ENCODE measurements at places on chromosomes 6 and 20.

DNA sequence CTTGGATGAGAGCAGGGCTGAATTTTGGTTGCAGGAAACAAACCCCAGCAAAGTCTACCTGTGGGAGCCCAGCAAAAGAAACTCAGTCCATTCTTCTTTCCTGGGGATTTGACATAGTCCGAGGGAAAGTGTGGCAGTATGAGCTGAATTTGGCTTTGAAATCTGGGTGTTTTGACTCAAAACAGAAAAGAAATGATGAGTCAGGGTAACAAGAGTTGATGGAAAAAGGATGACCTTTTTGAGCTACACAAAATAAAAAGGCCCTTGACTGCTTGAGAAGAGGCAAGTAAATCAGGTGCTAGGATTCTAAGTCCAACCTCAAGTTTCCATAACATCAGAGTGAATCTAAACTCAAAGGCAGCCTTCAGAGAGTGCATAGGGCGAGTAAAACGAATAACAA, 163.3 kb upstream of the BMP2 start:
- DNase-seq = no peak

DNA sequence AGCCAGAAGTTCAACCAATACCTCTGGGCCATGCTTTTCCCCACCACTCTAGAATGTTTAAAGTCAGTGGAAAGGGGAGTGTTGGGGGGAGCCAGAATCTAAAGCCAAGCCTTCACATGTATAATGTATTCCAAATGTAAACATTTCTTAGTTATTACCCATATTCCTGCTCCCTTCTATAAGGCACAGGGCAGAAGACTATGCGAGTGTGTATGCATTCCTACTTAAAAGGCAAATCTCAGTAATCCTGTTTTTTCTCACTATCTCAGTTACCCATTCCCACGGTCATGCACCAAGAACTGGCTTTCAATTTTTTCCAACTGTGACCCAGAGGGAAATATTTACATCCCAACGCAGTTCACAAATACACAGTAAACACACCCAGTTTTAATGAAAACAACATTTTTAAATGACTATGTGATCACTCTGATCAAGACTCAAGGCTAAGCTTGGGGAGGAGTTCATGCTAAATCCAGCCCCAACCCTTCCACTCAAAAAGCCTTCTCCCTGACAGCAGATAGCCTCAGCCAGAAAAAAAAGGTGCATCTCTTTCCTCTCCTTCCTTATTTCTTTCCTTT, 57.5 kb downstream of the EPB41L2 start:
- no peak for DNase-seq

- DNase-seq = no peak
Observed at GRCh38 chr20:17893445-17893844, 75.1 kb downstream of the SNX5 start.

- DNase-seq = no peak
Observed at GRCh38 chr20:63279931-63280330, 7.3 kb downstream of the ARFGAP1 start.

DNA sequence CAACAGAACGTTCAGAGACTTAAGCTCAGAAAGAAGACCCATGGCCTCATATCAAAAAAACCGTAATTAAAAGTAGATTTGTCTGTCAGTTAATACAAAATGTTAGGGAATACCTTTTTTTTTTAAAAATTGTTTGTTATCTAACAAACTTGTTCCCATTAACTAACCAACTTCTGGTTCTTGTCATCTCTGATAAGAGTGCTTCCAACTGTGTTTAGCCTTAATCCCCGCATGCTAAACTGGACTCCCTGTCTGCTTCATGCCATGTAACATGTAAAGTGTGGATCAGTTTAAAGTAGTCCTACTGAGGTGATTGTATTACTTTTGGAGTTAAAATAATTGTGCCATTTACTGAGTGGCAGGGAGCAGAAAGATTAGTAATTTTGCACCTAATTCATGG, 6.3 kb downstream of the JARID2 start:
- no peak for DNase-seq

GRCh38 chr20:23587631-23588030, 18.1 kb downstream of the CST9 start:
- no peak for DNase-seq

DNA sequence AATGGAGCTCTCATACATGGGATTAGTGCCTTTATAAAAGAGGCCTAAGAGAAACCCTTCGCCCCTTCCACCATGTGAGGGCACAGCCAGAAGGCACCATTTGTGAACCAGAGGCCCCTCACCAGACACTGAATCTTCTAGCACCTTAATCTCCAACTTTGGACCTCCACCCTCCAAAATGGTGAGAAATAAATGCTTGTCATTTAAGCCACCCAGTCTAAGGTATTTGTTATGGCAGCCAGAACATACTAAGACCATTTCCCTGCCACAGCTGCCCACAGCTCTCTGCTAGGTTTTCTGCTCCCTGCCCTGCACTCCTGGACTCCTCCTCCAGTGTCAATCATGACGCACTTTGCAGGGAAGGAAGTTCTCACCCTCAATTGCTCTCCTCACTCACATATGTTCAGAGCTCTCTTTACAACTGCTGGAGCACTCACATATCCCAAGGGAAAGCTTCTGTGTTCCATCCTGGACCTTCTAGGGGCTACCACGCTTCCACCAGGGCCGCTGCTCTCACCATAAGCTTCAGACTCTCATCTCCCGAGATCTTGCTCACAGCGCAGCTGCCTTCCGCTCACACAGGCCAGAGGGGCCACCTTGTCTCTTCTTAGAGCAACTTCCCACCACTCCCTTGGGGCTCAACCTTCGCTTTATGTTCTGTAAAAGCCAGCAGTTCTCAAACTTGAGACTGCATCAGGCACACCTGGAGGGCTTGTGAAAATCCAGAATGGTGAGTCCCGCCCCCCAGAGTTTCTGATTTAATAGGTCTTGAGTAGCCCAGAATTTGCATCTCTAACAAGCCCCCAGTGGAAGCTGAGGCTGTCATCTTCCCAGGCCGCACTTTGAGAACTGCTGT, 1.6 kb upstream of the LY86 start:
- no peak for DNase-seq

GRCh38 chr6:83294676-83295075, 101.5 kb downstream of the RWDD2A start:
- DNase-seq = no peak

- no peak for DNase-seq
Observed at GRCh38 chr6:170296746-170297575, 6.1 kb upstream of the DLL1 start.

DNA sequence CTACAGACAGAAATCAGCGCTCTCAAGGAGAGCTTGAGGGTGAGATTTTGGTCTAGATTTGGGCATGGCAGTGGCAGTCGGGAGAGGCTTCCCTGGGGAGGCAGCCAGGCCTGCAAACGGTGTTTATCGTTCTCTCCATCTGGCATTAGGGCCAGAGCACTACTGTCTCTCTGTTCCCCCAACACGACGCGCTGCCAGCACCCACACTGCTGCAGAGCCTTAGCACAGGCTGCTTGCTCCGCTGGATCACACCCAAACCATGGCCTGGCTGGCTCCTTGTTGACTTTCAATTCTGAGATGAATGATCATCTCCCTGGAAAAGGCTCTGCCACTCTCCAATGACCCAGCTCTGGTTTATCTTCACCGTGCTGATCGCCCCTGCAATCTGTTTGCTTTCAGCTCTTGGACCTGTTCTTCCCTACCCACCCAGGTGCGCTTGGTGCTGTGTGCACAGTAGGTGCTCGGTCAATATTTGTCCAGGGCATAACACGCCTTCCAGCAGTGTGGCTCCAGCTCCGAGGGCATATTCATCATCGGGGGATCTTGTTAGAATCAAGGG, 106.1 kb downstream of the TFAP2C start:
- no peak for DNase-seq

DNA sequence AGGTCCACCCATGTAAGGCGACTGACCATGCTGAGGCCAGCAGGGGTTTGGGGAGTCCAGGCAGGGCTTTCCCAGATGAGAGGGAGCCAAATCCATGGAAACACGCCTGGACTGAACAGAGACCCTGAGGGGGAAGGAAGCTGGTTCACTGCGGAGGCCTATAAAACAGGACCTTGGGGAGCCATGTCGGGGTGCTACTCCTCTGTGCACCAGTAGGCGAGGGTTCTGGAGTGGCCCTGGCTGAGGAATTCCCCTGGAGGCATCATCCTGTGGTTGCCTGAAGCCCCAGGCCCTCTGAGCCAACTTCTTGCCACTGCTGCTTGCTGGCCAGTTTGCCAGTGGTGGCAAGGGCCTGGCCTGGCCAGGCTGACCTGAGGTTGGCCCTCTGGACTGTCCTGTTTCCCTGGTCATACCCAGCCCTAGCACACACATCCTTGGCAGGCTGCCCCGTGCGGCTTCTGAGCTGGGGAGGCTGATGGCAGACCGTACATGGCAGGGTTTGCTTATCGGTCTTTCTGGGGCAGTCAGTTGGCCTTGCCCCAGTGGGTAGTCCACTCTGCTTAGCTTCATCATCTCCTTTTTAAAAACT, 2.2 kb upstream of the LRRN4 start:
- no peak for DNase-seq

DNA sequence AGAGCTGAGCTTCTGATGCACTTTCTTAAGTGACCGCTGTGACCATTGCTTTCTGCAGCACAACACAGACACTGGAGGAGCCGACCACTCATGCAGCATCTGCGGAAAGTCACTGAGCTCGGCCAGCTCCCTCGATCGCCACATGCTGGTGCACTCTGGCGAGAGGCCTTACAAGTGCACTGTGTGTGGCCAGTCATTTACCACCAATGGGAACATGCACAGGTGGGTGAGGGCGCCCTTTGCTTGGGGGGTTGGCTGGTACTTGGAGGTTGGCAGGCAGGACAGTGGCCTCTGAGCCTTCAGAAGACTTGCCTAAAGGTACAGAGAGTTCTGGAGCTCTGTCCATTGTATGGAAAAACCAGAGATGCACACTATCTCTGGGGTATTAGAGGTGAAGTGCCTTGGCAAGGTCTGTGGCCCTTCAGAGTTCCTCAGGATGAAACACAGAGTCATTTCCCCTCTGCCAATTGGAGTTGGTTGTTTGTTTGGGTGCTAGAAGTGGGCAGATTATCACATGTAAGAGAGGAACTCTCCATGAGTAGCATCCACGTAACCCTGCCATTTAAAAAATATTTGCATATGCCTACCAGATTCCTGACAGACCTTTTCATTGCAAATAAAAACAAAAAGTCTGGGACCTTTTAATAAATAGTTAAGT, 81.5 kb downstream of the RREB1 start:
- no peak for DNase-seq

DNA sequence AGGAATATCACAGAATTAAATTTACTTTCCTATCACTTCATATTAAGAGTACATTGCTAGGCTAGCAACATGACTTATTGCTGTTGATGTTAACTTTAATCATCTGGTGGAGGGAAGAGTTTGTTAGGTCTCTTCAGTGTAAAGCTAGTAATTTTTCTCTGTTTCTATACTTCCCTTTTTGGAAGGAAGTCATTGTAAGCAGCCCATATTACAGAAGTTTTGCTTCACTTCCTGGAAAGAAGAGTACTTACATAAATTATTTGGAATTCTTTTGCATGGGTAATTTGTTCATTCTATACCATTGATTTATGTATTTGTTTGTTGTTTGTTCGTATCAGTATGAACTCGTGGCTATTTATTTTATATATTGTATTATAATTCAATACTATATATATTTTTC, 405.2 kb downstream of the RFPL4B start:
- DNase-seq = no peak

- DNase-seq = no peak
Observed at GRCh38 chr6:76861403-76861802, 601.9 kb downstream of the HTR1B start.

- no peak for DNase-seq
Observed at GRCh38 chr20:25299806-25300205, 51.9 kb downstream of the PYGB start.

DNA sequence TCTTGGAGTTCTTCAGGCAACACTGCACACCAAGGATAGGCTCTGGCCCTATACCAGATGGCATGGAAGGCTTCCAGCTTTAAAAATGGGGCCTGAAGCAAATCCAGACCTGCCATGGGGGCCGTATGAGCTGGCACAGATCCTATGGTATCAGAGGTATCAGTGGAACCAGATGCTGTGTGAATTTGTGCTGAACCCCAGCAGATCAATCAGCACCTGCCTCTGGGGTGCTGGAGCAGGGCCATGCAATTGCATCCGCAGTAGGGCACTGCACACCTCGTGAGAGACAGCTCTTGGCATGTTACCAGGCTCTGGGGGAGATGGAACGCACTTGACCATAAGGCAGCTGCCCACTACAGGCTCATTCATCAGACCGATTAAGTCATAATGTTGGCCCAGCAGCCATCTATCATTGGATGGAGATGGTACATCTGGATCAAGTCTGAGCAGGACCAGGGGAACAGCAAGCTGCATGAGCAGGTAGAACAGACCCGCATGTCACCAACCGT, 221.5 kb downstream of the MYLK4 start:
- no peak for DNase-seq

GRCh38 chr20:22814471-22815205, 220.5 kb upstream of the SSTR4 start:
- no peak for DNase-seq

- no peak for DNase-seq
Observed at GRCh38 chr6:165321555-165322145, 12.2 kb upstream of the C6orf118 start.

DNA sequence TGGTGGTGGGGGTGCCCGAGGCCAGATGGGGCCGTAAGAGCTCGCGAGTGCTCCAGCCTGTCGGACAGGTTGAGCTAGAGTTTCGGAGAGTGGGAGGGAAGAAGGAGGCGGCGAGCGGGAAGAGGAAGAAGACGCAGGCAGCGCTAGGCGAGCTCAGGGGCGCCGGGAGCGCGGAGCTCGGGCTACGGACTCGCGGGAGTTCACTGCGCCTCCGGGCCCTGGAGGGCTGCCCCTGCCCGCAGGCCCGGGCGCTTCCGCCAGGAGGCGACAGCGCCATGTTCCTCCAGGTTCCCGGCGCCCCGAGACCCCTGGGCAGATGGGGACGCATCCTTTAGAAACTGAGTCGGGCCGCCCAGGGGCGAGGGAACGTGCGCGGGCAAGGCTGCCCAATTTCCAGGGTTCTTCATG, 984 bp downstream of the TFAP2C start:
- peak; percentile 39 for DNase-seq

- DNase-seq = no peak
Observed at GRCh38 chr20:12638633-12639312, 370.0 kb upstream of the SPTLC3 start.

- DNase-seq = no peak
Observed at GRCh38 chr6:6661684-6662083, 73.2 kb downstream of the LY86 start.

DNA sequence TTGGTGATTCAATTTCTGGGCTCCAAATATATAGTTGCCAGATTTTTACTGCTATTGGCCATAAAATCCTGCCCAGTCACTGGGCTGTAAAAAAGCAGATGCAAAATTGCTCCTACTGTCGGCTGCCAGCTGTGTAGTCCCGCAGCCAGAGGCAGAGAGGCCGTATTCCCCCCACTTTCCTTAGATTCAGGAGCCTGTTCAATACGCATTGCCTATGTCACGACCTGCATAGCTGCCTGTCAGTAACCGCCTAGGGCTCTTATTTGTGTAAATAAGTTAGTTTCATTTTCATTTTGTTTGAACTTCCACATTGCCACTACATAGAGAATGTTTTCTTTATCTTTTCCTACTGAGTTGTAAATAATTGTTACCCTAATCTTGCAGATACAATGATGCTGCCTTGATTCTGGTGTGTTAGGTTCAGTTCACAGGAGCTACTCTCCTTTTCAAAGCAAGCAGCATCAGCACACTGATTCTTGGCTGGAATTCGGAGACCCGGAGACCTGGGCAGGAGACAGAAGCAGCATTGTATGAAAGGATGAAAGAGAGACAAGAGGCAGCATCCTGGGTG, 46.0 kb upstream of the UST start:
- no peak for DNase-seq

Data from activated T-cell treated with anti-CD3 and anti-CD28 coated beads for 48 hours (primary cell).